NCI-H1930 (cell line): ENCODE measurements at places on chromosomes 3 and 15.

GRCh38 chr3:73789825-73790444 is 165.2 kb upstream of the PDZRN3 start:
- DNase-seq: no peak

DNA sequence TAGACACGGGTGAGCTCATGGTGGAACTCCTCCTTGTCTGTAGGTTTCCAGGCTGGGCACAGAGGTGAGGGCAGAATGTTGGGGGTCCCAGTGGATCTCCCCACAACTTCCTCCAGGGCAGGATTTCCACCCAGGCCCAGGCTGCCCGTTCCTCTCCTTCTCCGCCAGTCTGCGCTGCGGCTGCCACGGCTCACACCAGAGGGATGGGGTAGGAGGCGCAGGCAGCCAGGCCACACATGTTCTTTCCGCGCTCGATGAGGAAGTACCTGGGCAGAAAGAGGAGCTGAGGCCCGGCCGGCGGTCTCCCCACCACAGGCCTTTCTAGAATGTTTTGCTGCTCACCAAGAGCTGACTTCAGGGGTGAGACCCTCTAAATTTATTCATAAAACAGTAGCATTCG is 22.9 kb downstream of the CTSH start:
- no peak for DNase-seq

GRCh38 chr3:23035927-23036640 is 167.0 kb upstream of the UBE2E2 start:
- no peak for DNase-seq

- DNase-seq: no peak
Observed at GRCh38 chr15:85886309-85886811, 91.6 kb upstream of the KLHL25 start.

DNA sequence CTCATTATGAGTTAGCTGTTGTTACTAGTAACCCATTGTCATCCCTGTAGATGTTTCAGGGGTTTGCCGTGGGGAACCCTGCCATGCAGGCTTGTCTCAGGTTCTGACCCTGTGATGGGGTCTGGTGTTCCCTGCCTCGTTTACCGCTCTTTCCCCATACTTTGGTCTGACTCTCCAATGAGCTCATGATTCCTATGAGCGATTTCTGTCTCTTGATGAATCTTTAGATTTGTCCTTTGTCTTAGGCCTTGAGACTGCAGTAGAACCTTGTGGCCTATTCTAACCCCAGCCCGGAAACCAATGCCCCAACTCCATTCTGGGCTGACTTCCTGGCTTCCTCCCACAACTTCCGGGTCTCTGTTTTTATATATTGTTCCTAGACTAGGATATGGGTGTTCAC is 11.3 kb upstream of the IQGAP1 start:
- DNase-seq: no peak

GRCh38 chr3:18526667-18527066 is 101.5 kb upstream of the SATB1 start:
- no peak for DNase-seq

GRCh38 chr3:136901391-136901790 is 39.4 kb downstream of the NCK1 start:
- DNase-seq: no peak

- DNase-seq: no peak
Observed at GRCh38 chr15:90878660-90879059, 5.6 kb upstream of the FES start.

- DNase-seq: no peak
Observed at GRCh38 chr3:69079269-69080159, 651 bp downstream of the UBA3 start.

GRCh38 chr3:157876556-157876955 is 229.7 kb downstream of the SHOX2 start:
- no peak for DNase-seq

DNA sequence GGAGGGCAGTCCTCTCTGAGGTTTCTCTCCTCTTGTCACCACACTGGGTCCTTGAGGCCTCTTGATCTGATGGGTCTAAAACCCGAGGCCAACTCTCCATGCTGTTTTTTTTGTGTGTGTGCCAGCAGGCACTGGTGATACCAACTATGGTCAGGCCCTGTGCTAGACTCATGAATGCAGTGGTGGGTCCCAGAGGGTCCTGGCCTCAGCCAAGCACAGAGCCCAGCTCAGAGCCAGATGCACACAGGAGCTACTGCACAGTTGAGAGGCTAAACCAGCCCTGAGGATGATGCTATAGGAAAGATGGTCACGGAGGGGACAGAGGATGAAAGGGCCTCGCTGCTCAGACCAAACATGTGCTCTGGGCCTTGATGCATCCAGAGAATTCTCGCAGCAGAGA is 33.5 kb downstream of the RAB6B start:
- DNase-seq: no peak

- DNase-seq: no peak
Observed at GRCh38 chr15:25470230-25470629, 31.4 kb upstream of the UBE3A start.

DNA sequence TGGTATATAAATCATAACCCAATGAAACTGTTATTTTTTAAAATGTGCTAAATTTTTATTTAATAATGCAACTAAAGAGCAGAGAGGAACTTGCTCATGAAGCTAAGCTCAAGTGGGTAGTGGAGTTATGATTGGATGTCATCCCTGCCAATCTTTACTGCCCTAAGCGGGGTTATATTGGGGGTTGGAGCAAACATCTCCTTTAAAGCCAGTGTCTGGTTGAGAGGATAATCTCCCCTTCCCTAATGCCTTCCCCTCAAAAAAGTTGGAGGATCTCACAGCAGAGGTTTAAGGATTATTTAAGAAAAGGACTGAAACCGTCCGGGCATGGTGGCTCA is 32.1 kb upstream of the CLASP2 start:
- no peak for DNase-seq

- no peak for DNase-seq
Observed at GRCh38 chr3:136840252-136840651, 21.3 kb downstream of the SLC35G2 start.

- DNase-seq: no peak
Observed at GRCh38 chr3:40978442-40978841, 220.9 kb upstream of the CTNNB1 start.

GRCh38 chr3:51959651-51960050 is 4.5 kb downstream of the GPR62 start:
- DNase-seq: no peak

DNA sequence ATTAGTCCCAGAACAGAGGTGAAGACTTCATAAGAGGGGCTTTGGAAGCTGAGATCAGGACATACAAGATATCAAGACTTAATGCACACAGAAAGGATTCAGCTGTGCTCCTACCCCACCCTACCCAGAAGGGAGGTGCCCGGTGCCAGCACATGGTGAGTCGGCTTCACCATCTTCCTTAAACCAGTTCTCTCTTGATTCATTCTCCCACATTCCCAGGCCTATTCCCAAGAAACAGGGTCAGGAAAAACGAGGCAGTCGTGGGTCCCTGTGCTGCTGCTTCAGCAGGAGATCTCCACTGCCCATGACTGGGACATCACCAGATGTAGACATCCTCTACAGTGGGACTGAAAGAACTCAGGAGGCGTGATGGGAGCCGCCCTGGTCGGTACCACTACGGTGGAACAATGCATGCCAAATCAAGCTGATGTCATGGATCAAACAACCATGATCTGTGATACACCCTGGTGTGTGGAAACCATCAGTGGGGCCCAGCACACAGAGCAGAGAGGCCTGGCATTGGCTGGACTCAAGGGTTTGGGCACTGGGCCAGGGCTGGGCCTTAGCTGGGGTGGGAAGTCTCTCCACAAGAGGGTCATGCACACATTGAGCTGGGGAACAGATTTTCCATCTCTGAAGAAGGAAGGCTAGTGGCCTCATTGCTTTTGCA is 41.9 kb downstream of the CCDC12 start:
- DNase-seq: no peak

DNA sequence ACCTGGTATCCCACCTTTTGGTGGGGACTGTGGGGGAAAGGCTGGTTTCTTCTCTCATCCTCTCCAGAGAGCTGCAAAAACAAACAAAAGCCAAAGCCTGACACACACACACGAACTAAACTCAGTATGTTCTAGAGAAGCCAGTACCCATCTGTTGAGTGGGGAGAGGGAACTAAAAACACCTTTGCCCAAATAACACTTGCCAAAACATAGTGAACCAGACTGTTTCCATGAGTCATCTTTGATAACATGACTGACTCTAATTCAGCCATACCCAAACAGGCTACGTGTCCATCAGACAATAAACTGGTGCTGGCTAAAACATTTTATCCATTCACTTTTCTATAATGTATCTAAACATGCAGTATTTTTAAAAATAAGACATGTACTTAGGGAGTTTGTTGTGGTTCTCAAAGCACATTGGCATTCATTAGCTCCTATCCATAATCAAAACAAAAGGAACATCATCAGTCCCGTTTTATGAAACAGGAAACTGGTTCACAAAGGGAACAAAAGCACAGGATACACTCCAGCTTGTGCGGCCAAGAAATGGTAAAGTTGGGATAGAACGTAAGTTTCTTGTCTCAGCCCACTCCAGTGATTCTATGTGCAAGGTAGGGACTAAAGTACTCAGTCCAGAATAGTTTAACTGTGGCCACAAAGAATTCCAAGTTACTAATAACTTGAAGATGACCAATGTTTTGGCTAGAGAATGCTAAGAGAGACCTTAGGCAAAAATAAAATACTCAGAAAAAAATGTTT is 16.1 kb downstream of the LYSMD2 start:
- no peak for DNase-seq

GRCh38 chr15:94247789-94248638 is 16.7 kb downstream of the MCTP2 start:
- no peak for DNase-seq

DNA sequence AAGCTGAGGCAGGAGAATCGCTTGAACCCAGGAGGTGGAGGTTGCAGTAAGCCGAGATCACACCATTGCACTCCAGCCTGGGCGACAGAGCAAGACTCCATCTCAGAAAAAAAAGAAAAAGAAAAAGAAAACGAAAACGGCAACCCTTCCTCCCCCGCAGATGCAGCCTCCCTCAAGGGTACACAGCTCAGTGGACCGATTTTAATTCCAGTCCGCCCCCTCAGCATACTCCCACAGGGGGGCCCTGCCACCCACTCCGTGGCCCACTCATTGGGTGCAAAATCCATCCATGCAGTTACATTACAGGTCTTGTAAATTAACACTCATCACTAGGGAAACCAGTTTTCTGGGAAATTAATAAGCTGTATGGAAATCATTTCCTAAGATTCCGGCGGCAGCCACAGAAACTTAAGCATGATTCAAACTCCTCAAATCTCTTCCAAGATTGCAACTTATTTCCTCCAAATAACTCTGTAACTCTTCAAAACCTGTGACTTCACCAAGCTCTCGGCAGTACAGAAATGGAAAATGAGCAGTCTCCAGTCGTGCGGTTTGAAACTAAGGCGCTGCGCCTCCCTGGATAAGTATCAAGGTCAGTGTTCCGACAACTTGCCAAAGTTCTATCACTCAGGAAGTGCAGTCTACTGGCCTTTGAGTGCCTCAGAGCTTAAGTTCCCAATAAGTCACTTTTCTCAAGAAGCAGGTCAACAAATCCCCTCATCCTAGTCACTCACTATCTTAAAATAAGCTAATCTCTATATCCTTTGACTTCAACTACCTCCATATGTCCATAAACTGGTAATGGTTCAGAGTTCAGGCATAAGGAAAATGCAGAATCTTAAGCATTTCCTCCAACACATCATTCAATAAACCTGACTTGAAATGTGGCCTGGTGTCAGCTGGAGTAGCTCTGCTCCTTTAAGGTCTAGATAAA is 24.7 kb upstream of the KLHL6 start:
- DNase-seq: no peak

DNA sequence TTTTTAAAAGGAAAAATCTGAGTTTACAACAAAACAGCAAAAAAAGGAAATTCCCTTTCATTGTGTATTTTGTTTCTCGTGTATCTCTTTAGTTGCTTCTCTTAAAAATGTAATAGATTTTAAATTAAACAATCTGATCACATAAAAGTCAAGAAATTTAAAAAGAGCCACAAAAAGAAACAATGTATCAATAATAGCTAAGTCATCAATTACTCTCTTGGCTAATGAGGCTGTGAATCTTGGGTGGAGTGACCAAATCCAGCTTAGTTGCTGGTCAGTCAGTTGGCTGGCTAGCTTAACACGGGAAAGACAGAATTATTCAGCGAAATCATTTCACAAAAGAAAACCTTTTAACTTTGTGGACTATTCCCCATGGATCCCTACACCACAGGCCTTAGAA is 3.2 kb downstream of the SFMBT1 start:
- DNase-seq: no peak

GRCh38 chr15:68463444-68463843 is 31.5 kb upstream of the ITGA11 start:
- no peak for DNase-seq

DNA sequence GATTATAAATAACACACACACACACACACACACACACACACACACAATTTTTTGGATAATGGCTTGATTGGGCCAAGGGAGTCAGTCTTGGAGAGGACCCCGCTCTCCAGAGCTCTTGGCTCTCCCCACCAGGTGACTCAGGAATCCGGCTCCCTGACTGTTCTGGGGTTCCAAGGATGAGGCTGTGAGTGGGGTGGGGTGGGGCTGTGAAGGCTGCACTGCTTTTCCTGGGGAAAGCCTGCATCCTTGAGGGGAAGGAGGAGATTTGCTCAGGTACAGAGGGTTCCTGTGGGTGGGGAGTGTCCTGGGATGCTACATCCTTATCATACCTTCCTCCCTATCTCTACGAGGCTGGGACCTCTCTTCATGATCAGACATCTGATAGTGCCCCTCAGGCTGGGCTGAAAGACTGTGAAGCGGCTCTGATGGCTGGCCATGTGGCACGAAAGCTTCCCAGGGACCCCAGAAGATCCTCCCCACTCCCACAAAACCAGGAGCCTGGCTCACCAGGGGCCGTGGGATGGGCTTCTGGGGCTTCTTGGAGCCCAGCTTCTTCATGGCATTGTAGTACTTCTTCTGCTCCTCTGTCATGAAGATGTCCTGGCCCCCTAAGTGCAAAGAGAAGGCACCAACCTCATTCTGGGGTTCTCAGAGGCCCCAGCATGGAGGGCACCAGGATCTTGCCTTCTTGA is 59.2 kb downstream of the EXOG start:
- DNase-seq: no peak

GRCh38 chr15:31040611-31041010 is 49.2 kb upstream of the MTMR10 start:
- no peak for DNase-seq

- DNase-seq: no peak
Observed at GRCh38 chr3:40504636-40505430, 1.0 kb upstream of the ZNF620 start.

DNA sequence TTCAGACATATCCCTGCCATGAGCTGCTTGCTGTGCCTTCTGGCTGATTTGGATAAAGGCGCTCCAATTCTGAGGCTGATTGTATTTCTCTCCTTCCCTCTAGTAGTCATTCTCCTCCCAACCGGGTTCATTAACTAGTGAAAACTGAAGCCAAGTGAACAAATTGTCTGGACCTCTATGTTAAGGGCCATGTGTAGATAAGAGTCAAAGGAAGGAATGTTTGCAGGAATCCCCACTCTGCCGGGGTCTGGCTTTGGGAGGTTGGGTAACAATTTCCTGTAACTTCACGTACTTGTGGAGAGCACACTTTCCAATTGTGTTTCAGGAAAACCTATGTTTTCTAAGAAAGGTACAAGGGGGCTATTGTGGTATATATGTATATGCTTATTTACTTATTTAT is 38.2 kb upstream of the SUCLG2 start:
- no peak for DNase-seq
